KBM-7 (cell line): ENCODE measurements at places on chromosomes 2 and 18.

GRCh38 chr2:119223521-119224390 lies at the start of gene STEAP3:
Gene STEAP3, plus strand, starts transcription at chr2:119223834. Its CDS starts 7,179 bp downstream, at chr2:119231013.
- peak; percentile 84 for DNase-seq

- DNase-seq = no peak
These were observed 89.7 kb upstream of the ST6GAL2 start for GRCh38 chr2:106975641-106976040.

- DNase-seq = no peak
These were observed 94.1 kb upstream of the PXDN start for GRCh38 chr2:1838426-1838825.

DNA sequence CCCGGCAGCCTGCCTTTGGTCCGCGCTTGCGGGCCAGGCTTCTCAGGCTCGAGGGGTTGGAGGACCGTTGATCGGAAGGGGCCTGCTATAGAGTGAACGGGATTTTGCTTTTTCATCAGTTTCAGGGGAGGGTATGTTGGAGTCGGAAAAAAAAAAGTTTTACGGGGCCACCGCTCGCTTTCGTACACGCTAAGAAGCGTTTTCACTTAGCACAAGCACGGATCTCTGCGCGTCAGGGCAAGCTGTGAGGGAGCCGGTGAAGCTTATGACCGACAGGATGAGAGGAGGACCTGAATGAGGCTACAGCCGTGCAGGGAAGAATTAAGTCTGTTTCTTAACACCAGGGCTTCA lies 443 bp downstream of the CPSF3 start:
- no peak for DNase-seq

DNA sequence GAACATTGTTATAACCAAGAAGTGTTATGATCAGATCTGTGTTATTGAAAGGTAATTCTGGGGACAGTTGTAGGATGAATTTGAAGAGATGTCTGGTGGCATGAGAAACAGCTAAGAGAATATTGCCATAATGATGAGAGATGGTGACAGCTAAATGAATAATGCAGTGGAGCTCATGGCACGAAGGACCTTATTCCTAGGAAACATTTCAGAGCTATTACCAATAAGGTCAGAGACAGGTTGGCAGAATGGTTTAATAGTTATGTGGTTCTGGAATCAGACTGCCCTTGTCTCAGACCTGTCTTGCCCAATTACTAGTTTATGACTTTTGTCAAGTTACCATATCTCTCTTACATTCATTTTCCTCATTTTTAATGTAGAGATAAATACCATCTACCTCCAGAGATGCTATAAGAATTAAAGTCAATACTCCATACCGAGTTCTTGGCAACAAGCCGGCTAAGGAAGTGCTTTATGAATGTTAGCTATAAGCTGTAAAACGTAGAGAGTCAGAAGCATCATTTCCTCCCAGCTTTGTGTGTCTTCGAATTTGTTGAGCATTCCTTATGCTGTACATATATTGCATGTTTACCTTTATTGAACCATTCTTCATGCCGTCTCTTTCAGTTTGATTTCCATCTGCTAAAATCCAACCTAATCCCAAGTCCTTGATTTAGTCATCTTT lies 73.6 kb upstream of the COL5A2 start:
- no peak for DNase-seq

GRCh38 chr2:62741127-62741526 lies 35.6 kb downstream of the EHBP1 start:
- no peak for DNase-seq
